ENCODE measurements at places on chromosomes 13 and 19. TPM values are rescaled to one million over a fixed set of nuclear protein-coding genes. Genes with fewer than 3 reads are reported as not detected.

The ZSCAN4 gene
- total RNA-seq, result not detected

The APOC4 gene
- not detected for total RNA-seq

The ZFP82 gene
- 16.8 TPM for total RNA-seq

The ANKRD27 gene
- total RNA-seq, result 32.2 TPM

The ARHGAP45 gene
- total RNA-seq, result 2.9 TPM

The CFAP97D2 gene
- 0.71 TPM for total RNA-seq

DNA sequence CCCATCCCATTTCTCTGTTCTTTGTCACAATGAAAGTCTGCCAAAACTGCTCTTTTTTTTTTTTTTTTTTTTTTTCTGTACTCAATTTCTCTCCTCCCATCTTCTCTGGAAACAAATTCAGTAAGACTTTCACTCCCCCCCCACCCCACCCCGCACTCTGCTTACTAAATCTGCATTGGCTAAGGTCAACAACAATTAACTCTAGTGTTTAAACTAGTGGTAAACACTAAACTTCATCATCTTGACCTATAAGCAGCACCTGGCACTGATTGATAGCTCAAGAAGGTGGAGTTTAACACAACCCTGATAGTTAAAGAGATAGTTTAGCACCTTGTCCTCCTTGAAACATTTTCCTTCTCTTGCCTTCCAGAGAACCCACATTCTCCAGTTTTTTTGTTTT is 14.1 kb upstream of the KLF12 start:
- no peaks in the 10 kb centered on the region for H3K36me3 ChIP-seq
- H3K27me3 ChIP-seq, result no peaks in the 10 kb centered on the region
- H3K27ac ChIP-seq, result no peak overlapping the region
- no peak for DNase-seq
- no peak overlapping the region for H3K4me3 ChIP-seq

DNA sequence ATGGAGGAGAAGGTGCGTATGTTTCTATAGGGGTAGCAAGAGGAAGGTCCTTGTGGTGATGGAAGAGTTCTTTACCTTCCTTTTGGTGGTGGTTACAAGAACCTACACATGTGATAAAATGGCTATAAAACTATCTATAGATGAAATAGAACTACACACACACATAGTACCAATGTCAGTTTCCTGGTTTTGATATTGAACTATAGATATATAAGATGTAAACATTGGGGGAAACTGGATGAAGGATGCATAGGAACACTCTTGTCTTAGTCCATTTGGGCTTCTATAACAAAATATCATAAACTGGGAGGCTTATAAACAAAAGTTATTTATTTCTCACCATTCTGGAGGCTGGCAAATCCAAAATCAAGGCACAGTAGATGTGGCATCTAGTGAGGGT is 47.1 kb downstream of the MZT1 start:
- no peak overlapping the region for H3K4me3 ChIP-seq
- DNase-seq, result no peak
- no peak overlapping the region for H3K27ac ChIP-seq
- H3K36me3 ChIP-seq, result no peaks in the 10 kb centered on the region
- no peaks in the 10 kb centered on the region for H3K4me1 ChIP-seq

DNA sequence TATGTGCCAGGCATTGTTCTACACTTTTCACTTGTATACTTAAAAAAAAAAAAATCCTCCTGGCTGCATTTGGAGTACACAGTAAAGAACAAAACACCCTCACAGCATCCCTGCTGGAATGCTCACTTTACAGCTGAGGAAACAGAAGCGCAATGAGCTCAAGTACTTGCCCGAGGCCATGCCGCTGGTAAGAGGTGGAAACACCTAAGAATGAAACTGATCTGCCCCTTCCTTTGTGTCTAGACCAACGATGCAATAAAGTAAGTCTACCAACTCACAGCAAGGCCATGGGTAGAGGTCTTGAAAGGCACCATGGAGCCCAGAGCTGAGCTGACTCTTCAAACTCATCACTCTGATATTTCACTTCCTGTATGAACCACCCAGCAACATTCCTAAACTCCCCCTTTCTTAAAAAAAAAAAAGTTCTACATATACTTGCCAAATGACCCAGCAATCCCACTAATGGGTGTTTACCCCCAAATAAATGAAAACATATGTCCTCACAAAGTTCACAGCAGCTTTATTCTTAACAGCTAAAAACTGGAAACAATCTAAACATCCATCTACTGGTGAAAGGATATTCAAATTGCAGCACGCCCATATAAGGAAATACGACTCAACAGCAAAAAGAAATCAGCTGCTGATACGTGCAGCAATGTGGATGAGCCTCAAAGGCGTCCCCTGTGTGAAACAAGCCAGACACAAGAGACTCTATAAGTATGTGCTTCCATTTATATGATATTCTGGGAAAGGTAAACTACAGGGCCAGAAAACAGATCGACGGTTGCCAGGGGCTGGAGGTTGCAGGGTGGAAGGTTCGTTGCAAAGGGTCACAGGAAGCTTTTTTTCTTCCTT is 236.6 kb upstream of the MAB21L1 start:
- no peaks in the 10 kb centered on the region for H3K36me3 ChIP-seq
- no peak for DNase-seq
- no peak overlapping the region for H3K4me3 ChIP-seq
- H3K27me3 ChIP-seq, result no peaks in the 10 kb centered on the region
- no peak overlapping the region for H3K27ac ChIP-seq

DNA sequence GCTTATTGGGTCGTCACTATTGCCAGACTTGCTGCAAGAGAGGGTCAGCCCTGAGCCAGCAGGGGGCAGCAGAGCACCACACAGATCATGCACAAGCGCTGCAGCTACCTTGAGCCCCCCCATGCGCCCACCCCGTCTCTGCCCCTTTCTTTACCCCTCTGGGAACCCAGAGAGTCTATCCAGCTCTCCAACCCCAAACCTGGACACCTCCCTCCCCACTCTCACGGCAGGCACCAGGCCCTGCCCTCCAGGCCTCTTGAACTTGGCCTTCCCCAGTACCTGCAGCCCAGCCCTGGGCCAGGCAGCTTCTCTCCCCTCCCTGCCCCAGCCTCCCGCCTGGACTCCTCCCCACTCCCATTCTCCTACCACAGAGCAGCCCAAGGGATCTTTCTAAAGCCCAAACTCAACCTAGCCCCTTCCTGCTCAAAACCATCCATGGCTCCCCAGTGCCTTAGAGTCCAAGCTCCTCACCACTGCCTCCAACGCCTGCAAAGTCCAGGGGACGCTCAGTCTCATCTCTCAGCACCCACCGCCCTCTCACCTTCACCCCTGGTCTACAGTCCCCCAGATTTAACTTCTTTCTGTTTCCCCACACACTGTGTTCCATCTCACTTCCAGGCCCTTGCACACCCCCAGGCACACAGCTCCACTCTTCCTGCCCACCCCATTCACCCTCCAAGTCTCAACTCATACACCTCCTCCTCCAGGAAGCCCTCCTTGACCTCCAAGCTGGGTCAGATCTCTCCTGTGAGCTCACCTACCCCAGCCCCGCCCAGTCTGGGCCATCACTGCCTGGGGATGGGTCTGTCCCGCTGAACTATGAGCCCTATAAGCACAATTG is 9.4 kb upstream of the CEACAM16 start:
- H3K4me1 ChIP-seq, result peaks cover 18% of the 10 kb centered on the region
- no peaks in the 10 kb centered on the region for H3K36me3 ChIP-seq
- no peak overlapping the region for H3K27ac ChIP-seq
- DNase-seq, result peak; percentile 77
- H3K4me3 ChIP-seq, result no peak overlapping the region
- H3K27me3 ChIP-seq, result no peaks in the 10 kb centered on the region

GRCh38 chr13:83065108-83065507 is 817.2 kb downstream of the SLITRK1 start:
- H3K27me3 ChIP-seq, result no peaks in the 10 kb centered on the region
- no peaks in the 10 kb centered on the region for H3K4me1 ChIP-seq
- H3K4me3 ChIP-seq, result no peak overlapping the region
- no peak overlapping the region for H3K27ac ChIP-seq
- no peak for DNase-seq
- H3K36me3 ChIP-seq, result no peaks in the 10 kb centered on the region

DNA sequence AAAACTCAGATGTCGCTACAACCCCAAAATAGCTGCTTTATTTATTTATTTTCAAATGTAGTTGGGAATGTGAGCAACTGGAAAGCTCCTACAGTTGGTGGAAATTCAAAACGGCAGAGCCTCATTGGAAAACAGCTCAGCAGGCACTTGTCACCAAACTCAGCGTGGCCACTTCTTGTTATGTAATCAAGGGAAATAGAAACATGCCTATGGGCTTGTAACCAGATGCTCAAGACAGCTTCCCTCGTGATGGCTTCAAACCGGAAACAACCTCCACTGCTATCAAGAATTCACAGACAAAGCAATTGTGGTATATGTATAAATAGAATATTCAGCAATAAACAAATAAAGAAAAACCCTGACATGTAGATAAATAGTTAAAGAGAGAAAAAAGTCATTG is 627.8 kb upstream of the SLC10A2 start:
- no peaks in the 10 kb centered on the region for H3K27me3 ChIP-seq
- no peak overlapping the region for H3K27ac ChIP-seq
- no peak for DNase-seq
- no peak overlapping the region for H3K4me3 ChIP-seq
- H3K36me3 ChIP-seq, result no peaks in the 10 kb centered on the region

GRCh38 chr19:504616-505015 is 2.7 kb upstream of the TPGS1 start:
- no peak overlapping the region for H3K27ac ChIP-seq
- no peaks in the 10 kb centered on the region for H3K4me1 ChIP-seq
- DNase-seq, result no peak
- H3K27me3 ChIP-seq, result no peaks in the 10 kb centered on the region
- H3K4me3 ChIP-seq, result no peak overlapping the region
- no peaks in the 10 kb centered on the region for H3K36me3 ChIP-seq

GRCh38 chr13:66995203-66995611 is 234.9 kb downstream of the PCDH9 start:
- no peaks in the 10 kb centered on the region for H3K36me3 ChIP-seq
- no peak overlapping the region for H3K27ac ChIP-seq
- no peak for DNase-seq
- no peak overlapping the region for H3K4me3 ChIP-seq
- peaks cover 11% of the 10 kb centered on the region for H3K4me1 ChIP-seq
- H3K27me3 ChIP-seq, result no peaks in the 10 kb centered on the region

DNA sequence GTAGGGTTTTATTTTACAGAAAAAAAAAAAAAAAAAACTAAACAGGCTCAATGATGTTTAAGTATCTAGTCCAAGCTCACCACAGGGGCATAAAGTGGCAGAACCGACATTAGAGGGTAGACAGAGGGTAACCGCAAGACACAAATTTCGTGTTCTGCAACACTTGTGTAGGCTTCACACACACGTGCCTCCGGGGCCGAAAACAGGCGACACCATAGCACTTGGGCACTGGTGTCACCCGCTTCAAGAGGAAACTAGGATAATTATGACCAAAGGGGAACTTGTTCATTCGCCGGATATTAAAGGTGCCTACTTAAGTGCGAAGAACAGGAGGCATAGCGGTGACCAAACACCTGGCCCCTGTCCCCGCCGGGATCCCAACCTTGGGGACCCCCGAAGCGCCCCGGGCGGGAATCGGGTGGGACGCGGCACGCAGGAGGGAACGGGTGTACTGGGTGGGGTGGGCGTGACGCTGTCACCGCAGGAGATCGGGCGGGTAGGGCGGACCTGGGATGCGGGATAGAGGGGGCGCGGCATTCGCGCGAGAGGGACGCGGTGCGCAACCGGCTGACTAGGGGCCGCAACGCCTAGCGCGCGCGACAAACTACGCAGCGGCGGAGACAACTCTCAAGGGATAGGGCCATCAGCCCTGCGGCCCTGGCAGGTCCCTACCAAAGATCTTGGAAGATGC is 558 bp downstream of the MZT1 start:
- H3K36me3 ChIP-seq, result peaks cover 36% of the 10 kb centered on the region
- DNase-seq, result peak; percentile 56
- H3K27ac ChIP-seq, result peak overlapping the region; percentile 75
- H3K4me3 ChIP-seq, result peak overlapping the region; percentile 83

DNA sequence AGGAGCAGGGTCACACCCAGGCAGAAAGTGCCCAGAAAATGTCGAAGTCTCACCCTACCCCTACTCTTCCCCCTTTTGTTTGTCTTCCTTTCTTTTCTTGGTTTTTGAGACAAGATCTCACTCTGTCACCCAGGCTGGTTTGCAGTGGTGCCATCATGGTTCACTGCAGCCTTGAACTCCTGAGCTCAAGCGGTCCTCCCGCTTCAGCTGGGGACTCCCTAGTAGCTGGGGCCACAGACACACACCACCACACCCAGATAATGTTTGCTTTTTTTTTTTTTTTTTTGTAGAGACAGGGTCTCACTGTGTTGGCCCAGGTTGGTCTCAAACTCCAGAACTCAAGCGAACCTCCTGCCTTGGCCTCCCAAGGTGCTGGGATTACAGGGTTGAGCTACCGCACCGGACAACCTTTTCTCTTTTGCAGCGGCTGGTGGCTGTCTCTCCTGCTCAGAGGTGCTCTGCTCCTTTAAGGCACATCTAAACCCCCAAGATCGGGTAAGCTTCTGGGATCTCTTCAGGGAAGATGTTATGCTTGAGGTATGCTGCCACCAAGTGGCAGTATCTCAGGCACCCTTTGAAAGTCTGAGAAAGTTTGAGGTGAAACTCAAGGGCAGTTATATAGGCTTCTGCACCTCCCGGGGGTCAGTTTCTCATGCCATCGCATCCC is 22.4 kb upstream of the EBI3 start:
- peak; percentile 59 for DNase-seq
- no peaks in the 10 kb centered on the region for H3K36me3 ChIP-seq
- H3K27ac ChIP-seq, result no peak overlapping the region
- no peaks in the 10 kb centered on the region for H3K27me3 ChIP-seq
- H3K4me3 ChIP-seq, result no peak overlapping the region
- no peaks in the 10 kb centered on the region for H3K4me1 ChIP-seq

DNA sequence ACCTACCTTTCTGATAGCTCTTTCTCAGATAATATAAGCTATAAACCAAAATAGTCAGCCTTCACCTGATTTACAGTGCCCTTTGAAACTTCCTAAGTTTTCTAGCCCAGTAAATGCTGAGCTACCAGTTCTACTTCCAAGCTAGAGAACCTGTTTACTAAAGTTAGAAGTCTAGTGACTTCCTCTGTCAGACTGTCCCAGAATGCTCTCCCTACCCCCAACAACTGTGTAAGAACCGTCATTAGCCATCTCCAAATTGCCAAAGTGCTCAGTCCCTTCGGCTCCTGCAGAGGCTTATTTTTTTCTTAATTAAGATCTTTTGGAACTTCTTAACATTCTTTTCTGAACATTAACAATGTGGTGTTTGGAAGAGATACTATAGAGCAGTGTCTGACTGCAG is 3.2 kb upstream of the ABCC4 start:
- no peaks in the 10 kb centered on the region for H3K36me3 ChIP-seq
- DNase-seq, result no peak
- H3K27ac ChIP-seq, result no peak overlapping the region
- H3K27me3 ChIP-seq, result no peaks in the 10 kb centered on the region

DNA sequence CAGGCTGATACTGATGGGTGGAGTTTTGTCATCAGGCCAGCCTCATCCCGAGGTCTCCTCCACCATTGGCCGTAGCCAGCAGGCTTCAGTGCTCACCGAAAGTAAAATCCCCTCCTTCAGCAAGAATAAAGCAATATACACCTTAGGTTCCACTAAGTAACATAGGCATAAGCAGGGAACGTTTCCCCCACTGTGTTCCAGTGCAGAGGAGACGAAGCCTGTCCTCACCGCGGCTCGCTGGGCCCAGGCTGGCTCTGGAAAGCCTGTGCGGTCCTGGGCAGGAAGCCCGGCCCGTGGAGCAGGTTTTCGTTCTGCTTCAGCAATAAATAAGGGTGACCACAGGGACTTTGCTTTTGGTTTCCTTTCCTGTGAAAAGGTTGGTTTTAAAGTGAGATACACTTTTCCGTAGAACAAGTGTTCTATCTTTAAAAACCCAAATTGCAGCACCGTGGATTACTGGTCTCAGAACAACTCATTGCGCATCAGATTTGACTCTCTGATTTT is 16.3 kb upstream of the TEX29 start:
- no peak overlapping the region for H3K4me3 ChIP-seq
- DNase-seq, result no peak
- H3K4me1 ChIP-seq, result no peaks in the 10 kb centered on the region
- no peaks in the 10 kb centered on the region for H3K27me3 ChIP-seq

Data from SJCRH30 (cell line).